ENCODE measurements at places on chromosomes 16 and 17.

- no peak for DNase-seq
These were observed 197.7 kb upstream of the NOG start for GRCh38 chr17:56395787-56396186.

DNA sequence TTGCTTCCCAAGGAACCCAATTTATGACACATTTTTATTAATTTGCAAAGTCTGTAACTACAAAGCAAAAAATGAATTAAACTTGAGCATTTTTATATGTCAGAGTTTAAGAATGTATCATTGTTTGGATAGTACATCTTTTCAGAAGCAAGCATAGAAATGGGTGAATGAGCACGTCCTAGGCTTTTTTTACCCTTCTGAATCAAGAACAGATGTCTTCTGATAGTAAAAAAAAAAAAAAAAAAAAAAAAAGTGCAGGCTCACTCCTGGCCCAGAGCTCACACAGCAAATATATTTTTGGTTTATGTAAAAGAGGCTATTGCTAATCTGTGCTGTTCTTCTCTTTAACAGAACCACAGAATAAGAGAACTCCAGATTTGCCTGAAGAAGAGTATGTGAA, 6.3 kb downstream of the TERF2IP start:
- DNase-seq, result no peak

- DNase-seq, result no peak
These were observed 106.3 kb downstream of the CDH11 start for GRCh38 chr16:65015599-65015998.

- DNase-seq, result no peak
These were observed 16.9 kb downstream of the FBRS start for GRCh38 chr16:30675143-30675542.

- DNase-seq, result no peak
These were observed 467.7 kb downstream of the CDH11 start for GRCh38 chr16:64654178-64654577.

GRCh38 chr17:35460354-35460851, 11.8 kb upstream of the SLFN13 start:
- DNase-seq, result peak; percentile 81

Measured in GM12892 (cell line).